ENCODE measurements at places on chromosomes 12 and 14.

GRCh38 chr14:22540811-22541360 is 48.1 kb downstream of the DAD1 start:
- no peak for DNase-seq

- no peak for DNase-seq
These were observed 271.4 kb downstream of the RPS29 start for GRCh38 chr14:49314737-49315136.

DNA sequence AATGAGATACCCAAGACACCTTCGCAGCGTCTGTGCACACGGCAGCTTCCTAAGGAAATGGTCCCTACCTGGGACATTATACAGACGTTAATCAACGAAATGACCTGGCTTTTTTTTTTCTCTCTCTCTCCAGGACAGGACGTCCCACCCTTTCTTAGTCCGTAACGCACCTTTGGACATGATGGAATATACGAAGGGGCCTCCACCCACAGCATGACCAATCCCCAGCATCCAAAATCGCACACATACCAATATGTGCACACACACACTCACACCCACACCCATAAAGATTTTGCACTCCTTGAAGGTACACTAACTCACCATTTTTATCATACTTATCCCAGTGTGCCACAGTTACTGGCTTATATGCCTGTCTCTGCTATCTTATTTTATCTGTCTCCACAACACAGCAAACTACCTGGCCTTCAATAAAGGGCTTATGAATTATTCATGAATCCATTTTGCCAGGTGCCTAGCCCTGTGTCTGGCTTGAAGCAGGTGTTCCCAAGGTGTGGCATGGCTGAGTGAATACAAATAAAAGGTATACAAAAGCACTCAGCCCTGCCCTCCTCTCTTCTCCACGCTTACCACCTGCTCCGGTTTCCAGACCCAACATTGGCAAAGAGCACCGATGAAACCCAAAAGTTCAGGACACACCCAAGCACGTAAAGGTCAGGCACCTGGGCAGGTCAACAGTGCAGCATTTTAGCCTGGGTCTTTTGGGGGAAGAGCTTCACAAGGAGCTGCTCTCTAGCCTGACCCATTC is 2.2 kb downstream of the SCNN1A start:
- DNase-seq: no peak

GRCh38 chr12:110234755-110235154 is 46.3 kb upstream of the ATP2A2 start:
- DNase-seq: peak; percentile 95

DNA sequence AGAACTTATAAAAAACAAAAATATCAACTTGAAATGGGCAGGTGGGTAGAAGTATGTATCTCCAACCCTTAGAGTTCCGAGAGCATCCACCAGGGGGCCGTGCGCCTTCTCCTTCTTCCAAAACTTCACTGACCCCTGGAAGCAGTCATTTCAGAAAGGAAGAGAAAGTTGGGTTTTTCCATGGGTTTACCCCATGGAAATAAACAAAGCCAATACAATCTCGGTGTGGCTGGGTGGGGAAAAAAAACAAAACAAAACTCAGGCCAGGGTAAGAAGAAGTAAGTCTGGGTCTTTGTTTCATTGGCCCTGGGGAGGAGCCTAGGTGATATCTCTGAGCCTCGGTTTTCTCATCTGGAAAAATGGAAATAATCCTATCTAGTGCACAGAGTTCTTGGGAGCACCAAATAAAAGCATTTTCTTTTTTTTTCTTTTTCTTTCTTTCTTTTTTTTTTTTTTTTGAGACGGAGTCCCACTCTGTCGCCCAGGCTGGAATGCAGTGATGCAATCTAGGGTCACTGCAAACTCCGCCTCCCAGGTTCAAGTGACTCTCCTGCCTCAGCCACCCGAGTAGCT is 33.6 kb upstream of the HNF1A start:
- DNase-seq: peak; percentile 50

- DNase-seq: no peak
These were observed 11.6 kb downstream of the CNOT2 start for GRCh38 chr12:70254846-70255245.

- DNase-seq: no peak
These were observed 27.2 kb upstream of the RGS6 start for GRCh38 chr14:71905031-71905430.

- DNase-seq: no peak
These were observed 220.5 kb upstream of the ATXN7L3B start for GRCh38 chr12:74317078-74317601.

DNA sequence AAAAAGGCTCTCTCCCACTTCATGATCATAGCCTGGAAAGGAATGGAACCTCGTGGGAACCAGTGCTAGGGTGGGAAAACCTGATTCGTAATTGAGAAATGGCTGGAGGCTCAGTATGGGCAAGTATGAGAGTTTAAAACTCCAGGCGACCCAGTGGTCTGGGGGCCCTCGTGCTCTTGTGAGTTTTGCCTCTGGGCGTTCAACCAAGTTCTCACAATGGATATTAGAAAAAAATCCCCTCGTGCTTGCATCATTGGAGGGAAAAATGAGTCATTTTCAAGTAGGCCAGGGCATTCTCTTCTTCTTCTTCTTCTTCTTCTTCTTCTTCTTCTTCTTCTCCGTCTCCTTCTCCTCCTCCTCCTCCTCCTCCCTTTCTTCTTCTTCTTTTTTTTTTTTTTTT is 39.0 kb downstream of the GPR68 start:
- no peak for DNase-seq

DNA sequence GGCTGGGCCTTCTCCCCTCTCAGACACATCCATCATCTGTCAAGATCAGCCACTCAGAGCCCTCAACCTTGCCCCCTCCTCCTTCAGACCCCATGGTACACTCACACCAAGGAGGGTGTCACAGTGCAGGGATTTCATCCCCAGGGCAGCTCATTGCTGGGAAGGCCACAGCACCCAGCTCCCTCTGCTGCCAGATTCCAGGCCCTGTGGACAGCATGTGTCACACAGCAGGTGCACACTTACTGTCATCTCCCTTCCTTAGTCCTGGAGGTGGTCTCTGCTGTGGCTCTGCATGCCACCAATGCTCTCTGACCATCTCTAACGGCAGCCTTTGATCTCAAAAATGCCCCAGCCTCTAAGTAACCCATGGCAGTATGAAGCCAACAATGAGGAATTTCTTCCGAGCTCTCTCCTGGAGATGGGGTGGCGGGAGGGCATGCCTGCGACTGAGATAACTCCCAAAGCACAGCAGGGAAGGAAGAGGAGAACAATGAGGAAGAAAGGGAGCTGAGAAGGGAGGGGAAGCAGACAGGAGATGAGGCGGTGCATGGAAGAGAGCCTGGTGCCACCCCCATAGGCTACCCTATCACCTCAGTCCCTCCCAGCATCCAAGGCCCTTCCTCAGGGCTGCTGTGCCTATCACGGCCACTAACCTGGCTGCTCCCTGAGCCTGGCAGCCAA is 101.0 kb downstream of the SINHCAF start:
- no peak for DNase-seq

DNA sequence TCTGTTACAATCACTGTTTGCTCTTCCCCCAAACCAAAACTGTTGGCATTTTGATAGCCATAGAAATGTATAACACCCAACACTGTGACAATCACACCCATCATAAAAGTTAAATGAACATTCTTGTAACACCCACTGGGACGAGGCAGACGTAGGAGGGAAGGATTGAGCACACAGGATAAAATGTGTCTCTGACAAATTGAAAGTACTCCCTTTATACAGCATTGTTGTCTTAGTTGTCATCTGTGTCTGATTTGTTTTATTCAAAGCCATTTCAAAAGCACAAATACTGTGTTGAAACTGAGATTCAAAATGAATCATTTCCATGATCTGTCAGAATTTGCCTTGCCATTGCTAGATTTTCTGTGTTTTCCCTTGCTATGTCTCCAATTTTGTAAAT is 436.3 kb downstream of the TMTC2 start:
- DNase-seq: no peak
